ENCODE measurements at places on chromosomes 13 and 19.
A peak's percentile ranks its signal among the peaks of the same experiment; 100 is the strongest.

- no peak for DNase-seq
Observed at GRCh38 chr13:32986552-32986951, 29.7 kb upstream of the KL start.

- no peak for DNase-seq
Observed at GRCh38 chr19:41744850-41745249, 10.5 kb upstream of the CEACAM6 start.

- peak; percentile 91 for DNase-seq
Observed at GRCh38 chr19:50607874-50608785, 31.6 kb downstream of the SYT3 start.

GRCh38 chr13:41458761-41459431 is 1.5 kb downstream of the RGCC start:
- peak; percentile 75 for DNase-seq

GRCh38 chr19:11479090-11479897 is 1.6 kb downstream of the ELAVL3 start:
- DNase-seq = peak; percentile 57

DNA sequence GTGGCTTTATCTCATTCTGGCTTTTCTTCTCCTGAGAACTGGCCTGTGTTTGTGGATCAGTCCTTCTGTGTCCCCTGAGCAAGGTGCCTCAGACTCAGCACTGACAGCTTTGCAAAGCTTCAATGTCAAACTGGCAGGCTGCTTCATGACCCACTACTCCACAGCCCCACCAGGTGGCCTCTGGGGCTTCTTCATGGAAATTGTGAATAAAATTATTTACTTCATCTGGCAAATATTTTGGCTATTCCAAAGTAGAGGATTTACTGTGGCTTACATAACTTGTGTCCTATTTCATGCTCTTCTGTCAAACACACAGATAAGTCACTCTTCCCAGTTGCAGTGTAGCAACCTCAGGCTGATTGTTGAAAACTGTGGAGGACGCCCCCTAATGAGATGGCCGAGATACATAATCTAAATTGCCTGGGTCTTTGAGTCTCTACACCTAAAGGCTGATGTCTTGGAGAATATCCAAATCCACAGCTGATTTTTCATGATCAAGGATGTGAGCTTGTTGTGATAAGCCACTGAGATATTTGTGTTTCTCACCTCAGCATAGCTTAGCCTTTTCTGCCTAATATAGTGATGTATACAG is 721.9 kb upstream of the SLC10A2 start:
- no peak for DNase-seq

DNA sequence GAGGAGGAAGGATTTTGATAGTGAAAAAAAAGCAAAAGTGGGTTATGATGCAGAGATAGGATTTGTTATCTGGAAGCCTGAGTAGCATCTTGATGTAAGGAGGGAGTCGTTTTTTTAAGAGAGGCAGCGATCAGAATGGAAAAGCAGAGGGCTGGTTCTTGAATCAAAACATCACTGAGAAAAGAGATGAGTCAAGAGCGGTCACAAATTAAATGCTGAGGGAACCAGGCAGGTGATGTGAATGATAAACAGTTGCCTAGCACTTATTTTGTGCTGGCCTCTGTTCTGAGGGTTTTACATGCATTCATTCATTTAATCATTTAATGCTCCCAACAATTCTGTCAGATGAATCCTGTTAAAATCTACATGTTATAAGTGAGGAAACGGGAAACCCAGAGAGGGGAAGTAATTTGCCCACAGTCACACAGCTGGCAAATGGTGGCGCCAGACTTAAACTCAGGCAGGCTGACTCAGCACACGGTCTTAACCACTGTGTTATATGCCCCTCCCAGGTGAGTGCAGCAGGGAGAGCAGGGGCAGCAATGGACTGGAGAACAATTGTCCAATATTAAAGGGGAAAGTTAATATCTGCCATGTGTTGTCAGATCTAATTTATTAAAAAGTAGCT is 21.4 kb downstream of the SIGLECL1 start:
- peak; percentile 27 for DNase-seq

DNA sequence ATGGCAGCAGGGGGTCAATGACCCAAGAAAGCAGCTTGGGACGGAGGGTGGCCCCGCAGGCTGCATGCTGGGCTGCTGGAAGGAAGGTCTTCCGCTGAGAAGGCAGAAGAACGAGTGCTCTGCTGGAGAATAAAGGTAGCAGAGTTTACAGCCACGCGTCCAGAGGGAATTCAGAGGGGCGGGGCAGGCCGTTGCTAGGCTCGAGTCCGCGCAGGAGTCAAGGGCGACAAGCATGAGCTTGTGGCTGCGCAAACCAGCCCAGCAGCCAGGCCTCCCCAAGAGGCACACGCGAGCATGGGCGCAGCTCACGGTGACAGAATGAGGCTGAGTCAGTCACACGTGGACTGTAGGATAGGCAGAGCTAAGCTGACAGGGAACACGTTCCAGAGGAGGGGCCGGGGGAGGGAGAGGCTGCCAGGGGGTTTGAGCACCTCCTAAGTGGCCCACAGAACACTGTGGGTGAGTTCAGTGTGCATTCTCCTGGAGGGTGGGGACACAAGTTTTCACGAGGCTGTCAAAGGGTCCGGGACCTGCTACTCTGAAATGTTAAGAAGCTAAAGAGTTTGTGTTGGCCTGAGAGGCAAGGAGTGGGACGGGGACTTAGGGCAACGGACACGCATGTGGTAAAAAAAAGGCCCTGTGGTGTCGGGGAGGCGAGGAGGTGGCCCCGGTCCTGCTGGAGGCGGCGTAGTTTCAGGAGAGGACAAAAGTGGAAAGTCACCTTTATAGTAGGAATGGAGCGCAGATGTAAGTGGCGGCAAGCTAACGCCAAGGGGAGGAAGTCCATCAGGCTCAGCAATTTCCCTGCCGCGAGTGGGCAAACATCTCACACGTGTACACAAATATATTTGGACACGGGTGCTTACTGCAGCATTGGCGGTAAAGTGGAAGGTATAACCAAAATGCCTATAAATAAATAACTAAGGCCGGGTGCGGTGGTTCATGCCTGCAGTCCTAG is 17.7 kb downstream of the RFX2 start:
- no peak for DNase-seq

- DNase-seq = no peak
Observed at GRCh38 chr13:36518707-36519106, 86.4 kb downstream of the CCNA1 start.

DNA sequence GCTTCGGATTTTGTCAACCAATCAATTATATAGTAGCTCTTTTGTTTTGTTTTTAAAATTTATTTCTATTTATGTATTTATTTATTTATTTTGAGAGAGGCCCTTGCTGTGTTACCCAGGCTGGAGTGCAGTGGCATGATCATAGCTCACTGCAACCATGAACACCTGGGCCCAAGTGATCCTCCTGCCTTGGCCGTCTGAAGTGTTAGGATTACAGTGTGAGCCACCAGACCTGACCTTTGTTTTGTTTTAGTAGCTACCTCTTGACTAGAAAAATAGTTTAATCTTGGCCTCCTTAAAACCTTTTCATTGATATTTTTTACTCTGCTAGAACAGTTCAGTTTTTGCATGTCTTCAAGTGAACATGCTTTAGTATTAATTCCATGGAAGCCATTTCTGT is 15.1 kb downstream of the GARRE1 start:
- no peak for DNase-seq

- DNase-seq = no peak
Observed at GRCh38 chr13:98652276-98652675, 75.4 kb upstream of the STK24 start.

GRCh38 chr19:12166626-12167025 is 3.7 kb downstream of the ZNF136 start:
- DNase-seq = no peak

- peak; percentile 29 for DNase-seq
Observed at GRCh38 chr13:59391696-59392095, 772.0 kb downstream of the DIAPH3 start.

- DNase-seq = peak; percentile 80
Observed at GRCh38 chr19:6632002-6632621, 37.8 kb downstream of the TNFSF14 start.

DNA sequence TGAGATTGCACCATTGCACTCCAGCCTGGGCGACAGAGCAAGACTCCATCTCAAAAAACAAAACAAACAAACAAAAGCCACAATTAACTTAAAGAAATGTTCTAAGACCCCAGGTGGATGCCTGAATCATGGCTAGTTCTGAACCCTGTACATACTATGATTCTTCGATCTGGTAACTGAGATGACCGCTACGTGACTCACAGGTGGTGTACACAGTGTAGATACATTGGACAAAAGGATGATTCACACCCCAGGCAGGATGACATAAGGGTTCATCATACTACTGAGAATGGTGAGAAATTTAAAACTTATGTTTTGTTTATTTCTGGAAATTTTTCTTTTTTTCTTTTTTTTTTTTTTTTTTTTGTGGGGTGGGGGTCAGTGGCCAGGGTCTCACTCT is 6.5 kb downstream of the ZNF426 start:
- DNase-seq = no peak

DNA sequence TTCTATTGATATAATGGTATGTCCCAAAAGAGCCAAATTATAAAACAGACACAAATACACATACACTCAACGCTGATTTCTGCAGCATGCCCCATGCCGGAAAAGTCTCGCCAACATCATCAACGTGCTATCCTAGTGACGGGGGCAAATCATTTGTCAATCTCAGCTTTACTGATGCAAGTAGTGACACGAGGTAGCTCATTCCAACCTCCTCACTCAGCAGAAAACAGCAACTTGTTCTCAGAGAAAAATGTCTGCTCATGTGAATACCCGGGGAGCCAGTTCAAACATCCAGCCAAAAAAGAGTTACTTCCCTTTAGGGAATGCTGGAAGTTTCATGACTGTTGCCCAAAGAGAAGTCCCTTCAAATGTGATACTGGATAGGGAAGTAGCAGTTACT is 46.3 kb downstream of the SOX21 start:
- no peak for DNase-seq

DNA sequence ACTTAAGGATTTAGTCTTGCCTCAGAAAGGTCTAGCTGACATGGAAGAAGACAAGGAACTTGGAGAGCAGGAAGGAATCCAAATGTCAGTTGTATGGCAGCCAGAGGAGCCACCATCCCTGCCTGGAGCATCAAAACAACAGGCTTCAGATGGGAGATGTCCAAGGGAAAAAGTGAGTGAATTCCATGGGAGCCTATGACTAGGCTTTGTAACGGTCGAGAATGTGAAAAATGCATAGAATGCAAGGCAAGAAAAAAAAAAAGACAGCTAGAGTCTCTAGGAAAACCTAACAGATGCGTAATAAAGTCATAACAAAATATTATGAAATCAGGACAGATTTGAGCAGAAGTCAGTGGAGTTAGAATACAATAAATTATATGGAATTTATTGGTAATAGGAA is 183.7 kb upstream of the LSM14A start:
- no peak for DNase-seq

DNA sequence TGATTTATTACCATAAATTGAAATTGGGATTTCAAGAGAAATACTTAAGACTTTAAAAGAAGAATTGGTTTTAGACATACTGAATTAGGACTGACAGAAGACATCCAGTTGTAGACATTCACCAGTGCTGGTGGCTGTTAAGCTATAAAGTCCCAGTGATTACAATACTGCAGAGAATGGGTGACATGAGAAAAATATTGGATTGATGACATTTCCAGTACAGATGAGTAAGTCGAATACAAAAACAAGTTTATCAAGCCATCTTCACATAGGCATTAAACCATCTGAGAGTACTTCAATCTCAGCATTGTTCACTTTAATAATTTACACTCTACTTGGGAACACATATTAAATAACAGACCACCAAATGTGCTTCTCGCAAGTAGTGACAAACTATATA is 66.8 kb downstream of the TBC1D4 start:
- DNase-seq = no peak

- DNase-seq = peak; percentile 81
Observed at GRCh38 chr19:996051-996838, 4.0 kb upstream of the GRIN3B start.

DNA sequence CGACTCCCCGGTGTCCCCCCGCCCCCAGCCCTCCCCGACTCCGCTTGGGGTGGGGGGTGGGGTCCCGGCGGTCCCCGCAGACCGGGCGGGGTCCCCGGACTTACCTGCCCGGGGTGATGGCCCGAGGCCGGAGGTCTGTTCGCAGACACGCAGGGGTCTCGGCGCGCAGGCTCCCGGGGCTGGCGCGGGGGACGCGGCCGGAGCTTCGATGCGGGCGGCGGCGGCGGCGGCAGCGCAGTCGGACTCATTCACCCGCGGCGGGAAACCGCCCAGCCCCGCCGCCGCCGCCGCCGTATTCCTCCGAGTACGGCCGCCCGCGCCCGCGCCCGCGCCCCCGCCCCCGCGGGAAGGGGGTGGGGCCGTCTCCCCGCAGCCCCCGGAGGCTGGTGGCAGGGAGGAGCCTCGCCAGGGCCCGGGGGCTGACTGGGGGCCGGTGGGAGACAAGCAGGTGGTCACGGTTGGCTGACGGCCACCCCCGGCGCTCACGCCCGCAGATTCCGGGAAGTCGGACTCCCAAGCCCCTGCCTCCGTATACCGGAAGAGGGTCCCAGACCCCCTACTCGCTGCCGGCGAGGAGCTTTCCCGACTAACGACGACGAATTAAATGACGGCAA is at the start of gene C2CD4C:
Gene C2CD4C, minus strand, starts transcription at position 246 of the 614 bp plus-strand sequence. CDS start 786 bp downstream, outside the sequence.
- DNase-seq = peak; percentile 36

- peak; percentile 69 for DNase-seq
Observed at GRCh38 chr19:8335343-8336071, 7.6 kb downstream of the KANK3 start.

DNA sequence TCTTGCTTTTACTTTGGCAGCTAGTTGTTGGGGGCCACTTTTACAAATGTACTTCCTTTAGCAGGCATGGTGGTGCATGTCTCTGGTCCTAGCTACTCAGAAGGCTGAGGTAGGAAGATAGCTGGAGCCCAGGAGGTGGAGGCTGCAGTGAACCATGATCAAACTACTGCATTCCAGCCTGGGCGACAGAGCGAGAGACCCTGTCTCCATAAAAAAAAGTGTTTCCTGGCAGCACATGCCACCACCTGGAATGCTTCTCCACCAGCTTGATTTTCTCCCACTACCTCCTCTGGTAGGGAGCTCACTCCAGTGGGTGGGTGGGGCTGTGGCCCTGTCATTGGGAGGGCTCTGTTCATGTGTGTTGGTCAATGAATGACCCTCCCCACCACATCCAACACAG is 12.5 kb downstream of the FZR1 start:
- no peak for DNase-seq

DNA sequence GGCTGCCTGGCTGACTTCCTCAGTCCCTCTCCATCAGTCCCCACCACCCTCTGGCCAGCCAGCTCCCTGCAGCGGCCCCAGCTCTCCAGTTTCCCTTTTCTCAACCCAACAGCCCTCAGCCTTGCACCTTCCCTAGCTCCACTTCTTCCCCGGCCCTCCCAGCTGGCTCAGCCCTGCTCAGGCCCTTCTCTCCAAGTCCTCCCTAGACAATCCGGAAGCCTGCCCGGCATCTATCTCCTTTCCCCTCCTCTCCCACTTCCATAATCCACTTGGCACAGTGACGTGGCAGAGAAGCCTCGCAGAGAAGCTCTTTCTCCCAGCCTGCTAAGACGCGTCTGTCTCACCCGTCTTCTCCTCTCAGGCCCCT is 1.1 kb downstream of the UBXN6 start:
- DNase-seq = peak; percentile 27

GRCh38 chr13:36841391-36841790 is 22.4 kb downstream of the RFXAP start:
- DNase-seq = no peak

- no peak for DNase-seq
Observed at GRCh38 chr19:13100841-13101589, 1.6 kb downstream of the LYL1 start.

Measured in activated T-cell treated with anti-CD3 and anti-CD28 coated beads, Interleukin-2, amount 50 U/mL, for 48 hours (primary cell).